ENCODE measurements at places on chromosomes 7 and 10. TPM values are rescaled to one million over a fixed set of nuclear protein-coding genes. Genes with fewer than 3 reads are reported as not detected.

The FOXI2 gene
- total RNA-seq = not detected

The TCF7L2 gene
- 8.9 TPM for total RNA-seq

The CALHM3 gene
- total RNA-seq = not detected

The SPDYE5 gene
- total RNA-seq = not detected

The SPDYE18 gene
- not detected for total RNA-seq

The FOXP2 gene
- total RNA-seq = 1.1 TPM

The JAKMIP3 gene
- 0.13 TPM for total RNA-seq

The RNF32 gene
- total RNA-seq = 0.13 TPM

The IL6 gene
- total RNA-seq = 1.8 TPM

The SNX10 gene
- total RNA-seq = 3.9 TPM

The MAGI2 gene
- total RNA-seq = 0.81 TPM

The COL13A1 gene
- total RNA-seq = 2.3 TPM

The IGFBP3 gene
- total RNA-seq = 173 TPM

The STX1A gene
- total RNA-seq = 23.8 TPM

The GIMAP7 gene
- not detected for total RNA-seq

The CNNM1 gene
- 0.16 TPM for total RNA-seq

The RET gene
- total RNA-seq = 0.65 TPM

The FAM25A gene
- not detected for total RNA-seq

The BMPER gene
- 2.6 TPM for total RNA-seq

The SRPK2 gene
- 19.9 TPM for total RNA-seq

The ENTPD1 gene
- 0.16 TPM for total RNA-seq

The GRID2IP gene
- total RNA-seq = under 0.01 TPM

The NPSR1 gene
- total RNA-seq = not detected

The TMEM270 gene
- total RNA-seq = not detected

The DOCK4 gene
- 13.2 TPM for total RNA-seq

The FAM25G gene
- total RNA-seq = not detected

The TRIP6 gene
- total RNA-seq = 84.3 TPM

The UCN3 gene
- not detected for total RNA-seq

The CTBP2 gene
- 68.8 TPM for total RNA-seq

The FAM25C gene
- total RNA-seq = not detected

The MPP7 gene
- total RNA-seq = 2.8 TPM

The ST8SIA6 gene
- total RNA-seq = 0.49 TPM

The ARHGEF35 gene
- total RNA-seq = 1.5 TPM

The LAMB4 gene
- not detected for total RNA-seq

The TEX36 gene
- not detected for total RNA-seq

The MACC1 gene
- total RNA-seq = 0.38 TPM

The TFR2 gene
- total RNA-seq = 0.33 TPM

The IKZF5 gene
- total RNA-seq = 2.9 TPM

The MYH16 gene
- 1.1 TPM for total RNA-seq

The STAG3 gene
- 0.33 TPM for total RNA-seq

The NODAL gene
- total RNA-seq = not detected

The FXYD4 gene
- not detected for total RNA-seq

The ANKRD30A gene
- total RNA-seq = not detected

The NEBL gene
- total RNA-seq = 3.3 TPM

The NANOS1 gene
- 0.81 TPM for total RNA-seq

Measured in mesangial cell (primary cell).